PC-3 (cell line): ENCODE measurements at places on chromosomes 2 and 18.

DNA sequence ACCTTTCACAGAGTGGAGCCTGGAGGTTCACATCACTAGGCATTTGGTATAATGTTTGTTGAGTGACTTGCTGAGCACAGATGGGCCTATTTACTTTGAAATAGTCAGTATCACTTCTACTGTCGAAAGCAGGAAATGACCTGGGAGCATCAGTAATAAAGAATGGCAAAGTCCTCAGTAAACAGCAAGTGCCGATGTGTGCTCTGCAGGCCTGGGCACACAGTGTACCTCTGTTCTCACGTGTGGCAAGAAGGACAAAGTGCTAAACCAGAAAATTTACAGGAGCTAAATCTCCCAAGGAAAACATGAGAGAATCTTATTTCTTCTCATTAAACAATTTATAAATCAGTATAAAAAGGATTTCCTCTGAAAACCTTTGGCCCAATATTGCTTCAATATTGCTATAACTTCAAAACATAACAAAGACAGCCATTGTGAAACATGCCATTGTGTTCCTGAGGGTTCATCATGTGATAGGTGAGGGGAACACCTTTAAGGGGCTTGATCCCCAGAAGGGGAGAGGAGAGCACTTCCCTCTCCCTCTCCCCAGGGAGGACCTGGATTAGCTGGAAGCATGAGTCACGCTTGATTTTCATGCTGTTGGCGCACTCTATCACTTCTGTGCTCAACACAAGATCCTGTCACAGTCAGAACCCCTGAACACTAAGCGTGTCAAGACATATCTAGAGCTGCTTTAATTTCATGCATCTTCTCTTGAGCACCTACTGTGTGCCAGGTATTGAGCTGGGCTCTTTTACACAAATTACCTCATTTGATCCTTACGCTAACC, 131.5 kb upstream of the SMAD2 start:
- no peak for DNase-seq
- no peak overlapping the region for H3K4me3 ChIP-seq
- H3K27ac ChIP-seq: no peak overlapping the region
- no peaks in the 10 kb centered on the region for H3K4me1 ChIP-seq
- no peaks in the 10 kb centered on the region for H3K27me3 ChIP-seq
- H3K36me3 ChIP-seq: no peaks in the 10 kb centered on the region

DNA sequence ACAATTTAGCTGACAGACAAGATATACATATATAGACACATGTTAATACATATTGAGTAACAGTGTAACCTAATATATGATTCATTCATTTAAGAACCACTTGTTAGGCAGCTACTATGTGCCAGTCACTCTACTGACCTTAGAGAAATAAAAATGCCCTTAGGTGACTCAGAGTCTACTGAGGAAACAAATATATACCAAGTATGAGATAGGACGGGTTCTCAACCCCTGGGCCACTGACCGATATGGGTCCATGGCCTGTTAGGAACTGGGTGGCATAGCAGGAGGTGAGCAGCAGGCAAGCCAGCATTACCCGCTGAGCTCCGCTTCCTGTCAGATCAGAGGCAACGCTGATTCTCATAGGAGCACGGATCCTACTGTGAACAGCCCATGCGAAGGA, 14.8 kb downstream of the STRN start:
- no peaks in the 10 kb centered on the region for H3K27me3 ChIP-seq
- DNase-seq: peak; percentile 79
- H3K4me1 ChIP-seq: peaks cover 29% of the 10 kb centered on the region
- H3K36me3 ChIP-seq: no peaks in the 10 kb centered on the region
- H3K4me3 ChIP-seq: no peak overlapping the region

- H3K4me3 ChIP-seq: peak overlapping the region; percentile 48; the same call in 1 of the 2 replicates
- peak overlapping the region; percentile 91 for H3K27ac ChIP-seq
- peaks cover 52% of the 10 kb centered on the region for H3K4me1 ChIP-seq
Measured at GRCh38 chr2:240579771-240580614, 6.5 kb upstream of the CAPN10 start.

DNA sequence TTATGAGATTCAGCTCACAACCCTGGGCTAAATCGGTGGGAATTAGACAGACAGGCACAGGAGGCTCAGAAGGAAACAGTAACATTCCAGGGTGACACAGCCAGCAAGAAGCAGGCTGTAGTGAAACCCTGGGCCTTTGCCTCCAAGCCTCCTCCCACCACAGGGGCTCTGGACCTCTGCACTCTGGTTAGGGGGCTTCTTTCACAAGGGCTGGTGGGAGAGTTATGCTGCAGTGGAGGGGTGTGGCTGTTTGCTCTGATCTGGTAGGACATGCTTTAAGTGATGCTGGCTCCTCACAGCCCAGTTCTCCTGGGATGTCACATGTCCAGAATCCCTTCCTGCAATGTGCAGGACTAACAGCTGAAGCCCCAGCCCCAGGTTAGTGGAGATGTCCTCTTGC, 109.9 kb downstream of the TGFA start:
- no peak for DNase-seq
- H3K4me1 ChIP-seq: no peaks in the 10 kb centered on the region
- H3K27me3 ChIP-seq: no peaks in the 10 kb centered on the region
- peaks cover 8% of the 10 kb centered on the region; the same call in 1 of the 2 replicates for H3K36me3 ChIP-seq
- H3K4me3 ChIP-seq: no peak overlapping the region

DNA sequence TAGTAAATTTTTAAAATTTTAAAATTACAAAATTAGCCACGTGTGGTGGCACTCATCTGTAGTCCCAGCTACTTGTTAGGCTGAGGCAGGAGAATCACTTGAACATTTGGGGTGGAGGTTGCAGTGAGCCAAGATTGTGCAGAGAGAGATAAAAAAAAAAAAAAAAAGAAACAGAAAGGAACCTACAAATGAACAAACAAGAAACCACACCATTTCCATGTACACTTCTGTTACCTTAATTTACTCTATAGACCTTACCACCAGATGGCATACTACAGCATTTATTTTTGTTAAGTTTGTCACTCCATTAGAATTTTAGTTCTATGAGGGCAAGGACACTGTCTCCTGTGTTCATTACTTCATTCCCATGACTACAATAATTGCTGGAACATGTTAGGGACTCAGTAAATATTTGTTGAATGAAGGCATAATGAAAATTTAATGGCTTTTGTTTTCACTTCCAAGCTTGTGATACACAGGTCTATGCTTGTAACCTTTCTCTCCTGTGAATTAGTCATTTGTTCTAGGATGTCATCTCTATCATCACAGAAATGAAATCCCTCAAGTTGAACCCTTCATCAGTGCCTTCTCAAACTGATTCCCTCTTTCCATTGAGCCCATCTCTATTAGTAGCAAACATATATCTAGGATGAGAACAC, 76.0 kb downstream of the ARHGAP15 start:
- H3K27ac ChIP-seq: no peak overlapping the region
- peak; percentile 39 for DNase-seq
- H3K36me3 ChIP-seq: no peaks in the 10 kb centered on the region
- peaks cover 26% of the 10 kb centered on the region for H3K27me3 ChIP-seq
- no peaks in the 10 kb centered on the region for H3K4me1 ChIP-seq
- H3K4me3 ChIP-seq: no peak overlapping the region

- peak; percentile 74 for DNase-seq
- H3K27ac ChIP-seq: no peak overlapping the region
- no peaks in the 10 kb centered on the region for H3K27me3 ChIP-seq
- H3K4me3 ChIP-seq: no peak overlapping the region
Measured at GRCh38 chr2:238970553-238971081, 122.7 kb downstream of the TWIST2 start.

DNA sequence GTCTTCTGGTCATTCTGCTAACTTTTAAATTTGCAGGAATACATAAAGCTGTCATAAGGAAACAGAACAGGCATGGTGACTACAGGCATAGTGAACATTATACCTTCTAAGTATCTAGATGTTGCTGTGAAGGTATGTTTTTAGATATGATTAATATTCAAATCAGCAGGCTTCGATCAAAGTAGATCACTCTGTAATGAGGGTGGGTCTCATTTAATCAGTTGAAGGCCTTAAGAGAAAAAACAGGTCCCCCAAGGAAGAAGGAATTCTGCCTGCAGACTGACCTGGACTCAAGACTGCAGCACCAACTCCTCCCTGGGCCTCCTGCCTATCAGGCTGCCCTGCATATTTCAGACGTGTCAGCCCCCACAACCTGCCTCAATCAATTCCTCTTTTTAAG, 104.0 kb downstream of the L3MBTL4 start:
- H3K27ac ChIP-seq: no peak overlapping the region
- H3K4me3 ChIP-seq: no peak overlapping the region
- H3K27me3 ChIP-seq: no peaks in the 10 kb centered on the region
- no peaks in the 10 kb centered on the region for H3K4me1 ChIP-seq

- no peaks in the 10 kb centered on the region for H3K27me3 ChIP-seq
- H3K4me3 ChIP-seq: no peak overlapping the region
- DNase-seq: peak; percentile 2
- H3K27ac ChIP-seq: no peak overlapping the region
- H3K4me1 ChIP-seq: no peaks in the 10 kb centered on the region
Measured at GRCh38 chr2:235793163-235793752, 299.4 kb downstream of the AGAP1 start.

GRCh38 chr2:217816396-217816869, 186.4 kb downstream of the TNS1 start:
- H3K27ac ChIP-seq: no peak overlapping the region
- no peak for DNase-seq
- H3K4me1 ChIP-seq: no peaks in the 10 kb centered on the region
- H3K36me3 ChIP-seq: no peaks in the 10 kb centered on the region
- H3K4me3 ChIP-seq: no peak overlapping the region

DNA sequence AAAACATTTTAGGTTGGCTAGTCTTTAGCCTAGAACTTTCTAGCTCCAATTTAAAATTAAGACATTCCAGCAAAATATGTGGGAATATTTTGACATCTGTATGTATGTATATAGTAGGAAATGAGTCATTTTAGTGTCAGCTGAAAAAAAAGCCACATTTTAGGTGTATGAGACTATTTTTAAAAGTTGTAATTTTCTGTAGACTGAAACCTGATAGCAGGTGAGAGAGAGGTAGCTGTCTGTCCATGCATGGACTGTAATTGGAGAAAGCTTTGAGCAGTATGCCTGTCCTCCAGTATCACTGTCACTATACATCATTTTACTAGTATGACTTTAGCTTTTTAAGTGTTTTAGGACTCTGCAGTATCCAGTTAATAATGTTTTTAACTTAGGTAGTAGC, 26.1 kb upstream of the PPP1R1C start:
- H3K4me3 ChIP-seq: no peak overlapping the region
- DNase-seq: peak; percentile 45
- peak overlapping the region; percentile 40; the same call in 1 of the 2 replicates for H3K27ac ChIP-seq
- peaks cover 41% of the 10 kb centered on the region for H3K4me1 ChIP-seq
- H3K27me3 ChIP-seq: no peaks in the 10 kb centered on the region

- no peaks in the 10 kb centered on the region for H3K36me3 ChIP-seq
- H3K4me3 ChIP-seq: no peak overlapping the region
- no peak for DNase-seq
- peaks cover 52% of the 10 kb centered on the region for H3K27me3 ChIP-seq
- H3K4me1 ChIP-seq: no peaks in the 10 kb centered on the region
Measured at GRCh38 chr2:70714141-70714905, 53.7 kb downstream of the ADD2 start.
